HFF-Myc (cell line): ENCODE measurements at places on chromosomes 1 and 21.

- DNase-seq: no peak
Measured at GRCh38 chr21:34670962-34671348, 2.2 kb downstream of the CLIC6 start.

DNA sequence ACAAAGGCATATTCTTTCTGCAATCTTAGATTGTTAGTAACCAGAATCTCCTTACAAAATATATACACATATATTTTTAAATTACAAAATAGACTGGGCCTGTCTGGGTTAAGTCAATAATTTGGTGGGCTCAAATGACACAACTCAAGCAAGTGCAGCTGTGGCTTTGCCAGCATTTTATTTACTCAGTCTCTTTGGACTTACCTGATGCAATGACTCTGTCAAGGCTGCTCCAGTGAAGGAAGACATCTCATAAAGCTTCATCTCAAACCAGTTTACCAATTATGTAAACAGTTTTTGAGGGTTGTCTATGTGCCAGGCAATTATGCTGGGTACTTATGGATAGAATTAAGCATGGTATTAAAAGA is 22.8 kb upstream of the ABCA4 start:
- DNase-seq: no peak

GRCh38 chr21:17793246-17794123 is 25.7 kb downstream of the C21orf91 start:
- DNase-seq: no peak

DNA sequence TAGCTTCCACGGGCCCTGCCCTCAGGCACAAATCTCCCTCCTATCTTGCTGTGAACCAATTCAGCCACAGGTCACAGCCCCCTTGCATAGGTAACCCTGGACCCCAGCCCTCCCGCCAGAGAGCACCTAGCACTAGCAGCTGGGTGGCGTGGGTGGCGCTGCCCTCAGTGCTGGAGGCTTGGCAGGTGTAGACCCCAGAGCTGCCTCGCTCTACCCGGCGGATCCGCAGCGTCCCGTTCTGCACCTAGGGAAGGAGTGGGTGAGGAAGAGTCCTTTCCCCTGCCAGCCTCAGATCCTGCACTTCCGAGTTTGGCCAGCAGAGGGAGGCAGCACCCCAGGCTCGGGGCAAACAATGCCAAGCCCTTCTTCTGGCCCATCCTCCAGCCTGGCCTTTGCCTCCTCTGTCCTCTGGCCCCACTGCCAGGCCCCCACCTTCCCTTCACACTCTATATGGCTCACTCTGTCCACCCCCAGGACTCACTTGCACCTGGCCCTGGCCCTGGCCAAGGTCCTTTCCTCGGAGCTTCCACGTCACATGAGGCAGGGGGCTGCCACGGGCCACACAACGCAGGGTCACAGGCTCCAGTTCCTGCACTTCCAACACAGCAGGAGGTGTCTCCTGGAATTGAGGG is 9.0 kb downstream of the IGSF9 start:
- DNase-seq: no peak

- peak; percentile 20 for DNase-seq
Measured at GRCh38 chr1:180309338-180309737, 79.3 kb downstream of the LHX4 start.

GRCh38 chr1:113124366-113124765 is 51.4 kb downstream of the LRIG2 start:
- no peak for DNase-seq

- DNase-seq: no peak
Measured at GRCh38 chr1:152667648-152668047, 4.5 kb downstream of the LCE2D start.

- no peak for DNase-seq
Measured at GRCh38 chr1:204863024-204863423, 7.6 kb upstream of the NFASC start.

DNA sequence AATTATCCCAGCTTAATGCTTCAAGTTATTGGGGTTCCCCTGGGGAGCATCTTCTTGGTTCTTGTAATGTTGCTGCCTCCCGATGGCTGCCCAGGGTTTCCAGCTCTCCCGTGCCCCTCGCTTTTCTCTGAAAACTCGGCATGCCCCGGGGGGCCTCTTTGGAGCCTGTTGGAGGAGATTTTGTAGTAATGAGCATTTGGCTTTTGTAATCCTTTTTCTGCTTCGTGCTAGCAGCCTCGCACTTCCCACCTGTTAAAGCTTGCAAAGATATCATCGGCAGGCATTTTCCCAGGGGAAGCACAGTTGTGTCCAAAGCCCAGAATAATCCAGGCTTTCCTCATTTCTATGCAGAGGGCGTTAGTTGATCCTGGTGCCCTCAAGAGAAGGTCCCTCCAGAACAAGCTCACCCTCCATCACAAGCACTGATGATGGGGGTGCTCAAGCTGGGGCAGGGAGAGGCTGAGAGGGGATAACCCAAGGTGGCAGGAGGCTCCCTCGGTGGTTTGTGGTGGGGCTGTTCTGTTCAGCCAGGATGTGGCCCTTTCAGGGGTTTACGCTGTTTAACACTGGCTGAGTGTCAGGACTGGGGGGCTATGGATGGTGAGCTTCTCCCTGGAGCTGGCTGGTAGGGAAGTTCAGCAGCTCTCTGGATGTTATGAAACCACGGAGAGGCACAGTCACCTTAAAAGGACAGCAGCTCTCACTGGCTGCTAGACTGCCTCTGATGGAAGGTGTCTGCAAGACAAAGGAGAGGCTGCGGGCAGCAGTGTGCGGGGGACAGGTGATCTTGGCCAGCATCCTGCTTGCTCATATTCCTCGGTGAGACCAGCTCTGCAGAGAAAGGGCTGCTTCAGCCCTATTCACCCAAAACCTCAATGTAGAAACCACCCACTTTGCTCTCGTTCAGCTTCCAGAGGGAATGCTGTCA is 477.1 kb upstream of the VAMP3 start:
- no peak for DNase-seq

DNA sequence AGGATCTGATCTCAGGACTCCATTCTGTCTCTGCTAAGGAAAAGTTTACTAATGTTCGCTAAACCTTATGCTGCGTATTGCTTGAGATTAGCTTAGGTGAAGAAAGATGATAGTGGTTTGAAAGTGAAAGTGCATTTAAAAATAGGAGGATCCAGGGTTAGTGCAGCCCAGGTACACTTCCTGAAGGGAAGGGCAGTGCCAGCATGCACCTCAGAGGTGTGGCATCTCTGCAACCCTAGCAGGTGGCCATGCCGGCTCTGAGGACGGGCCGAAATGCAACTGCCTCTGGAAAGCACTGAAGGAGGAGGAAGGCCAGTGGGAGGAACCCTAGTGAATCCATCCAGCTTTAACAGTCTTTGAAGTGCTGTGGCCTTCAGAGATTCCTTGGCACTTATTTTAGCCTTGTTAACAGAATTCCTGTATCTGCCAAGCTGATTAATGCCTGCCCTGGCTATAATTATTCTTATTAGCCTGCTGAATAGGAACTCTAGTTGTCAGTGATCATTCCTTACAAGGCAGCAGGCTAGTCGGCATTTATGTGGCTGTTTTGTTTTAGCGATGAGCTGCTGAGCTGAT is 5.5 kb downstream of the PTGFRN start:
- DNase-seq: no peak

- DNase-seq: no peak
Measured at GRCh38 chr1:101250656-101251272, 13.9 kb downstream of the S1PR1 start.
